ENCODE measurements at places on chromosomes 2 and 18. TPM values are rescaled to one million over a fixed set of nuclear protein-coding genes. Genes with fewer than 3 reads are reported as not detected.

DNA sequence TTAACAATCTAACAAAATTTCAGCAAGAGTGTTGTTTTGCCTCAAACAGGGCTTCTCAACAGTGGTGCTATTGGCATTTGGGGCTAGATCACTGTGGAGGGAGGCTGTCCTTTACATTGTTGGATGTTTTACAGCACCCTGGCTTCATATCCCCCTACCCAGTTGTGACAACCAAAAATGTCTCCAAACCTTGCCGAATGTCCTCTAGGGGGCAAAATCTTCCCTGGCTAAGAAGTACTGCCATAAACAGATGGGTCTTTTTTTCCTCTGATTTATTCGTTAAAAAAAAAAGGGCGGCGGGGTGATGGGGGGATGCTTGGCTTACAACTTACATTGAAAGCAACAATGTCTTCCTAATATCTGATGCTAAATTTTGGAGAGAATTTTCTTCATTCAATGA lies 207.6 kb upstream of the CCDC150 start:
- peak; percentile 22 for DNase-seq

DNA sequence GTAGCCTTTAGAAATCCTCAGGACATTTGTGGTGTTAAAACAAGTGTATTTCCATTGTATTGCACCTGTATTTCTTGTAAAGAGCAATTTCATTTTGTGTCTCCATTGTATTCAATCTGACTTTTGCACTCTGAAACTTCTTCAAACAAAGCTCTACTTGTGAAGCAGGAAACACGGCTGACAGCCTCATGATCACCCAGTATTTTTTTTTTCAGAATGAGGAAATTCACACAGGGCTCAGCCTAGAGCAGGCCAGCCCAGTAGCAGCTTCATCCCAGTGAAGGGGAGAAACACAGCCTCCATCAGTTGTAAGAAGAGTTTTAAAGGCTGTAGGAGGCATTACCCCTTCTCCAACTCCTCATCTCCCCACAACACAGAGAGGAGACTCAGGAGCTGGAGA lies 175.9 kb upstream of the KLHL29 start:
- no peak for DNase-seq

- no peak for DNase-seq
These were observed 324.8 kb upstream of the GULP1 start for GRCh38 chr2:187966924-187967323.

The MC5R gene
- total RNA-seq, result not detected

The PUS10 gene
- total RNA-seq, result 6.3 TPM

DNA sequence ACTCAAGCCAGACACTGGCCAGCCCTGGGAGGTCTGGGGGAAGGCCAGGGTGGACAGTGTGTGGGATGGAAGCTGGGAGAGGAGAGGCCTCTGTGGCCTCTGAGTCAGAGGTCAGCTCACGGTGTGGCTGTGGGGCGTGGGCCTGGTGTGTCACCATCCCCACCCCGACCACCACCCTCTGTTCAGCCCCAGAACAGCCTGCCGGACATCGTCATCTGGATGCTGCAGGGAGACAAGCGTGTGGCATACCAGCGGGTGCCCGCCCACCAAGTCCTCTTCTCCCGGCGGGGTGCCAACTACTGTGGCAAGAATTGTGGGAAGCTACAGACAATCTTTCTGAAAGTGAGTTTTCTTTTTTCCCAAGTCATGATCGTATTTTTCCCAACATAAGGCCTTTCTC lies 110.5 kb downstream of the DYSF start:
- DNase-seq, result no peak

- no peak for DNase-seq
These were observed 1438.1 kb downstream of the DPP10 start for GRCh38 chr2:115880558-115880957.

- DNase-seq, result no peak
These were observed 4.3 kb upstream of the HS6ST1 start for GRCh38 chr2:128322715-128323554.

- DNase-seq, result no peak
These were observed 551.8 kb downstream of the SOCS6 start for GRCh38 chr18:70840649-70841048.

- DNase-seq, result no peak
These were observed 18.0 kb downstream of the C2orf74 start for GRCh38 chr2:61179701-61180639.

The POTEJ gene
- total RNA-seq, result 0.60 TPM

- no peak for DNase-seq
These were observed 54.6 kb downstream of the INHBB start for GRCh38 chr2:120400551-120400950.

The POTEI gene
- 0.79 TPM for total RNA-seq

GRCh38 chr2:195501746-195502145 lies 155.3 kb upstream of the SLC39A10 start:
- DNase-seq, result no peak

- DNase-seq, result peak; percentile 70
These were observed 183.4 kb downstream of the MYO3B start for GRCh38 chr2:170361090-170361936.

GRCh38 chr18:9130806-9131205 lies 5.8 kb upstream of the ANKRD12 start:
- no peak for DNase-seq

DNA sequence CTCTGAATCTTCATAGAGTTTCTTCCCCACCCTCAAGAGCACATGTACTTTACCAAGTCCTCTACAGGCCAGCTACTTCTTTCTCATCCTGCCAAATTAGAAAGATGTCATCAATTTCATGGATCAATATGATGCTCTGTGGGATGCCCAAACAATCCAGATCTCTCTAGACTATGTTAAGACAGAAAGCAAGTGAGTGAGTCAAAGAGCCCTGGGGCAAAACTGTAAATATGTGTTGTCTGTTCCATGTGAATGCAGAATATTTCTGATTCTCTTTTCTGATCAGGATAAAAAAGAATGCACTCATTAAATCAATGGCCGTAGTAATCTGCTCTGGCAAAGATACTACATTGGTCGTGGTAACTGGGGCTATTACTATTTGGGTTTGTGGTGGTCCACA lies 53.1 kb upstream of the ROCK2 start:
- no peak for DNase-seq

The DNAH7 gene
- not detected for total RNA-seq

DNA sequence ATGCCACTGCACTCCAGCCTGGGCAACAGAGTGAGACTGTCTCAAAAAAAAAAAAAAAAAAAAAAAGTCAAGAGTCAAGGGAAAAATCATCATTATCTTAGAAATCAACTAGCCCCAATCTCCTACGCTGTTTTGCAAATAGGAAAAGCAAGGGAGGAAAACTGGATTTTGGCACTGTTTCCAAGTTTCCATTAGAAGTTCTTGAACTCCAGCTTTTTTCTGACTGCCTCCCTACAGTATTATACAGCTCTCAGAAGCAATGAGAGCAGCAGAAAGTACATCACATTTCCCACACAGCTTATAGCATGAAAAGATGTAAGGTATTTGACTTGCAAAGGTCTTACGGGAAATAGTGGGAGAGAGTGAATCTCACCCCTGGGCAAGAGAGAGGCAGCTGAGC lies 127.8 kb downstream of the OSR1 start:
- no peak for DNase-seq

The TFPI gene
- 1,922 TPM for total RNA-seq

The COBLL1 gene
- total RNA-seq, result 4.2 TPM

- DNase-seq, result no peak
These were observed 160.4 kb downstream of the SRBD1 start for GRCh38 chr2:45450634-45451033.

DNA sequence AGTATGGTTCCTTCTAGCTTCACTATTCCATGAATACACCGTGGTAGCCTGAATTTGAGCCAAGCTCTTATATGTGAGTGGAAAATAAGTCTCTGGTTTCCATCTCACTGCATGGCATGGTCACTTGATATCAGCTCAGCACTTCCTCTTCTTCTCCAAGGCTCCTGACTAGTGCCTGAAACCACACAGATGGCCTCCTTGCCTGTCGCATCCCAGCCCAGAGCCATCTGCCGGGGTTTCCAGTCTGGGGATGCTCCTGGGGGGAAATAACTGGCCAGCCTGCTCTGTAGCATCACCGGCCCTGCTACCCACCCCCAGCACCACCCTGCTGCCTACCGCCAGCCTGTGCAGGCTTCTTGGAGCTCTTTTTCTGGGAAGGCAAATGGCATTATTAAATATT lies 7.7 kb upstream of the MARCHF4 start:
- no peak for DNase-seq

DNA sequence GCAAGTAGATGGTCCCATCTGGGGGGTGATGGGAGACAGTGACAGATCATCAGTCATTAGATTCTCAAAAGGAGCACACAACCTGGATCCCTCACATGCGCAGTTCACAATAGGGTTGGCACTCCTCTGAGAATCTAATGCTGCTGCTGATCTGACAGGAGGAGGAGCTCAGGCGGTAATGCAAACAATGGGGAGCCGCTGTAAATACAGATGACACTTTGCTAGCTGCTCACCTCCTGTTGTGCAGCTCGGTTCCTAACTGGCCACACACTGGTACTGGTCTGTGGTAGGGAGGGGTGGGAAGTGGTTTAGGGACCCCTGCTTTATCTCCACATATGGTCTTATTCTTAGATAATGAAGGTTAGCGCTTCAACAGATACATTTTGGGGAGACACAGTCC lies 506.6 kb downstream of the PLCL1 start:
- DNase-seq, result no peak

- no peak for DNase-seq
These were observed 49.3 kb downstream of the RNF144A start for GRCh38 chr2:6966446-6966940.

DNA sequence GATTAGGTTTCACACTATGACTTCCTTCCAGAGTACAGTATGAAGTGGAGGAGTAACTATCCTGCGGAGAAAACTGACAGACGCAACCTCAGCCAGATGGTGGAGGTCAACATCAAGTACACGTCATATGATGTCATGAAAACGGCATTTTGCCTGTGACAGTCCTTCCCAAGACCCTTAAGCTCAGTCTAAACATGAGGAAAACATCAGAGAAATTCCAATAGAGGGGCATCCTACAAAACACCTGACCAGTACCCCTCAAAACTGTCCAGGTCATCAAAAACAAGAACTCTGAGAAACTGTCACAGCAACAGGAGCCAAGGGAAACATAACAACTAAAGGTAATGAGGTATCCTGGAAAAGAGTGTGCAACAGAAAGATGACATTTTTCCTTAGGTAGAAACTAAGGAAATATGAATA lies 1.7 kb downstream of the RNU4ATAC start:
- peak; percentile 58 for DNase-seq

The NEU4 gene
- total RNA-seq, result under 0.01 TPM

DNA sequence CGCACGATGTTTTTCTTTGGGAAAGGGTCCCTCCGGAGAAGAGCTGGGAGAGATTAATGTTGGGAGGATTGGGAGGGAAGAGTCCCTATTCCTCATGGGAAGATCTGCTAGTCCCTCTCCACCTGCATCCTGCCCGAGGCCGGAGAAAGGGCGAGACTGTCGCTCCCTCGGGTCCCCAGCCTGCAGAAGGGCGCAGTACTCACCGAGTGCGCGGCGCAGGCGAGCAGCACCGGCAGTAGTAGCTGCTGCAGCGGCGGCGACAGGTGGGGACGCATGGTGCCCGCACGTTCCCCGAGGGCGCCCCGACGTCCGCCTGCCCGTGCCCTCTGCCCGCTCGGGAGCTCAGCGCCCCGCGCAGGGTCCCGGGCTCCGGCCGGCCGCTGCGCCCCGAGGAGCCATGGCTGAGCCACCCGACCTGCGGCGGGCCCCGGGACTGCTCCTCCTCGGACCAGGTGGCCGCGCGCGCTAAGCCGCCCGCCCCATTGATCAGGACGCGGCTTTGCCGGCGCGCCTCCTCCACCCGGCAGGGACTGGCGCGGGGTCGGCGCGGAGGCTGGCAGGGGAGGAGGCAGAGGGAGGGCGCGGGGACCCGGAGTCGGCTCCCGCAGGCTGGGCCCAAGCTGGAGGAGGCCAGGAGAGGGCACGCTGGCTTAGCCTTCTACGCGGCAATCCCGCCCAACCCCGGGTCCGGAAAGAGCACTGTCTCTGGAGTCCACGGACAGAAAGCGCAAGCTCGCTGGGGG lies at the start of gene SCTR:
TSS of gene SCTR (minus strand) at position 532 of the 743 bp plus-strand sequence. CDS start at position 275, 257 bp downstream.
- no peak for DNase-seq

The SERPINB3 gene
- total RNA-seq, result not detected

- no peak for DNase-seq
These were observed 143.4 kb downstream of the TMEM17 start for GRCh38 chr2:62362561-62362960.

- DNase-seq, result no peak
These were observed 144.2 kb downstream of the ALK start for GRCh38 chr2:29777161-29777560.

The HOXD12 gene
- not detected for total RNA-seq

DNA sequence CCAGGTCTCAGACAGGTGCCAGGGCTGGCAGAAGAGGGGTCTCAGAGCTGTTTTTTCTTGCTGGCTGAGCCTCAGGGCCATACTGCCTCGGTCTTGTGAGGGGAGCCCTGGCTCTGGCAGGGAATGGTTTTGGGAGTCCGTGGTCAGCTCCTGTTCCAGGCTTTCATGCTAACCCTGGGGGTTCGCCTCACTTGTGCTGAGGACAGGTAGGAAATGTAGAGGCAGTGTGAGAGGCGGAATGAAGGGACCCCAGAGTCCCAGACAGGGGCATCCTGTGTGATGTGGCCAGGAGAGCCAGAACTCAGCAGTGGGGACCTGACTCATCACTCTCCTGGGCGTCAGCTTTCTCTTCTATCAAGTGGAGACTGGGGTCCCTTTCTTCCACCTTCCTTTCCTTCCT lies 5.7 kb upstream of the CELF4 start:
- no peak for DNase-seq

The RTP5 gene
- total RNA-seq, result not detected

GRCh38 chr2:159713631-159714246 lies 1.4 kb downstream of the MARCHF7 start:
- DNase-seq, result peak; percentile 52

DNA sequence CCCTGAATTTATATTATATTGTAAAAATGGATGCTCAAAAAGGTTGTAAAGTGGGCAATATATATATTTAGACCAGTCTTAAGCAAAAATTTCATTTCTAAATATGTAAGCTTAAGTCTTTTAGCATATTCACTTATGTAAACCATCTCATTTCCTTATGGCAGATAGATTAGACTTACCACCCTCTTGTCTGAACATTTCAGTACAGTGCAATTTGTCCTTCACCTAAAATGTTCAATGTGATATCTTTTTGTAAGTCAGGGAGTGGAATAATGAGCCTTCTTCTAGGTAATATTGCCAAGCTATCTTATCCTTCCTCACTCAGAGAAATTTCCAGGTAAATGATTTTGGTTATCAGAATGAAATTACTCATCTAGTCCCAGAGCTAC lies 92.3 kb downstream of the KLF7 start:
- no peak for DNase-seq

DNA sequence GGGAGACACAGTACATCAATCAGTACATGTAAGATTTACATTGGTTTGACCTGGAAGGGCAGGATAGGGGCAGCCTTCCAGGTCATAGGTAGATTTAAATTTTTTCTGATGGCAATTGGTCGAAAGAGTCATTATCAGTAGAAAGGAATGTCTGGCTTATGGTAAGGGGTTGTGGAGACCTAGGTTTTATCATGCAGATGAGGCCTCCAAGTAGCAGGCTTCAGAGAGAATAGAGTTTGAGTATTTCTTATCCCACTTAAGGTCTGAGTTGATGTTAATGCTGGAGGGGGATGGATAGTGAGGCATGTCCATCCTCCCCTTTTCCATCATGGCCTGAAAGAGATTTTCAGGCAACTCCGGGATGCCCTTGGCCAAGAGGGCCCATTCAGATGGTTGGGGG lies 60.7 kb downstream of the SPTBN1 start:
- DNase-seq, result no peak
